CD4-positive, alpha-beta T cell treated with Interleukin-10 for 1 hour (primary cell): ENCODE measurements at places on chromosomes 6 and 20.

DNA sequence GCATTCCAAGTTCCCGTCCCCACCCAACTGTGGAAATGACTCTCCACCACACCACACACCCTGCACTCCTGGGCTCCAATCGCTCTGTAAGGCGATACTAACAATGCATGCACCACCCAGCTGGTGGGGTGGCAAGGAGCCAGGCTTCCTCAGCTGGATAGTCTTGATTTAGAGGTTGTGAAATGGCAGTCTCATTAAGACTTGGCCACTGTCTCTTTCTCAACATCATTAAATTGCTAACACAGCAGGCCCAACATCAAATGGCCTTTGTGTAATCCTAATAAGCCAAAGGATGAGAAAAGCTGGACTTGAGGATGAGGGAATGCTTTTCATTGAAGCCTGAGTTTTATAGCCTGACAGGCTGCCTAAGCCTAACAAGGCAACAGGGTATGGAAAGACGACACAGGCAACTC, 223.7 kb downstream of the GMDS start:
- DNase-seq, result no peak

DNA sequence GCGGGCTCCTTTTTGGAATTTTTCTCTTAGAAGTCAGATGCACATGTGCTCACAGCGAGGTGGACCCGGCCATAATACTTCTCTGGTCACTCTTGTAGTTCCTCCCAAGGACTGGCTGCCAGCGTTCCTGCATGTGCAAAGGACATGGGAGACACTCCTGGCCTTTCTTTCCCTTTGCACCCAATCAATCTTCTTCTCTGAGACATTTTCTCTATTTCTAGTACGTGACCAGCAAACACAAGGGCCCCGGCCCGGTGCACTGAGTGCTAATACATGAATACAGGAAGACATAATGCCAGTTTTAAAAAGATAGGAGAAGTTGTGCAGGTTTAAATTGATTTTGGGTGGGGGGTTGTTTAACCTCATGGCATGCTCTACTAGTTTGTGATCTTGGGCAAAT, 233.6 kb downstream of the SMOC2 start:
- no peak for DNase-seq

DNA sequence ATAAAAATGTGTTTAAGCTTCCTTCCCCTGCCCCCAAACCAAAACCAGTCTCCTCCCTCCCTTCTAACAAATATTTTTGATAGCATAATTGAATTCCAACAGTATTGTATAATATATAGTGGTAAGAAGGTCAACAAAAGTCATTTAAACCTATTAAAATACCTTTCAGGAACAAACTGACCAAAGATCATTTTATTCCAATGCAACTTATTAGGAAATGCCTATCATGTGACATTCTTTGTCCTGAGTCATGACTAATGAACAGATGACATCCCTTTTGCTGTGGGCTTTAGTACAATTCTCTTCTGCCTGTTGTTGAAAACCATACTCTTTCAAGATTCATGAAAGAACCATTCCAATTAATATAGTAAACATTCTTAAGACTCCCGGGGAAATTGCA, 51.5 kb upstream of the TRAF3IP2 start:
- DNase-seq, result no peak

GRCh38 chr6:163332575-163332974, 81.9 kb upstream of the QKI start:
- DNase-seq, result no peak

- no peak for DNase-seq
Measured at GRCh38 chr20:21224217-21224616, 78.9 kb upstream of the XRN2 start.

DNA sequence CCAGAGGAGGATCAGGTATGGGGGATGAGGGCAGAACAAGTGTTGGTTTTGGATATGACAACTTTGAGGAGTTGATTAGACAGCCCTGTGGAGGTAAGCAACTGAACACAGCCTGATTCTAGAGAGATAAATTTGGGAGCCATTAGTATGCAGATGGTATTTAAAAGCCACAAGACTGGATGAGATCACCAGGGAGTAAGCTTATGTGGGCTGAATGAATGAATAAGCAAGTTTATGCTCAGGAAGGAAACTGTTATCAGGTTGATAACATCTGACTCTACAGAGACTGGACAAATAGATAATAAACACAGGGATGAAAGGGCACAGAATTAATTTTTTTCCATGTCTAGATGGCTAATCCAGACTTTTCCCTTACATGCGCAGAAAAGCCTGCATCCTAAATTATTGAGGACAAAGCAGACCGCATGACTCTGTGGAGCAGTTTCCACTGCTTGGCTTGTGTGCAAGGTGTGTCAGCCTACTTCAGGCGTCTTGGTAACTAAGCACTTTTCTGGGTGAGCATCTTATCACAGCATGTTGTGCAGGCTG, 150.6 kb downstream of the GJA10 start:
- DNase-seq, result no peak

- DNase-seq, result no peak
Measured at GRCh38 chr6:150981095-150981494, 115.6 kb downstream of the MTHFD1L start.

DNA sequence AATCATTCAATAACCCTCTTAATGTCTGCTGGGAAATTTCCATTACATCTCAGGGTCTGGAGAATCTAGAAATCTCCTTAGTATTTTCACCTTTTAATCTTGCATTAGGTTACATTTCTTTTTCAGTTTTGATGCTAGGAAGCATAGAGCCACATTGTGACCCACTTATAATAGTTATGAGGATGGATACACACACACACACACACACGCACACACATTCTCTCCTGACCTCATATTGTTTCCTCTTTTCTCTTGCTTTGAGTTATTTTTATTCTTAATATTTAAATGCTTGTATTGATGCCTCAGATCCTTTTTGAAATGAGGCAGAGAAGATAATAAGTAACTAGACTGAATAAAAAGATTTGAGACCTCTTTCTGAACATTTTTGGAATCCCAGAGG, 128.4 kb downstream of the KLHL32 start:
- DNase-seq, result no peak

- DNase-seq, result no peak
Measured at GRCh38 chr6:111549746-111550145, 55.9 kb downstream of the TRAF3IP2 start.

DNA sequence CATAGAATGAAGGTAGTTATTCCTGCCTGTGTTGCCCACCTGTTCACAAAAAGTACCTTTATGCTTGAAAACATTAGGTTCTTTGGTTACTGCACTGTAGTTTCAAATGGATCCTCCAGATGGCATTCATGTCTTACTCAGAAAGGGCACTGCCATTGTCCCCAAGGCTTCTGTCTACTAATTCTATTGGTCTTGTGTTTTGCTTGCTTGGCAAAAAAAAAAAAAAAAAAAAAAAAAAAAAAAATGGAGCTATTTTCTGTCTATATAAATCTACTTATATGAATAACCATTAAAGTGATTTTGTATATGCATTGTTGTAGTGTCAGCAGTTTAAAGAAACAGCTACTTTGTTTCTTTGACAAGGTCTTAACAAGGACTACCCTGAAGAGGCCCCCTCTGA, 12.7 kb upstream of the EFHC1 start:
- peak; percentile 56 for DNase-seq

- no peak for DNase-seq
Measured at GRCh38 chr6:100100776-100101175, 106.8 kb upstream of the MCHR2 start.

DNA sequence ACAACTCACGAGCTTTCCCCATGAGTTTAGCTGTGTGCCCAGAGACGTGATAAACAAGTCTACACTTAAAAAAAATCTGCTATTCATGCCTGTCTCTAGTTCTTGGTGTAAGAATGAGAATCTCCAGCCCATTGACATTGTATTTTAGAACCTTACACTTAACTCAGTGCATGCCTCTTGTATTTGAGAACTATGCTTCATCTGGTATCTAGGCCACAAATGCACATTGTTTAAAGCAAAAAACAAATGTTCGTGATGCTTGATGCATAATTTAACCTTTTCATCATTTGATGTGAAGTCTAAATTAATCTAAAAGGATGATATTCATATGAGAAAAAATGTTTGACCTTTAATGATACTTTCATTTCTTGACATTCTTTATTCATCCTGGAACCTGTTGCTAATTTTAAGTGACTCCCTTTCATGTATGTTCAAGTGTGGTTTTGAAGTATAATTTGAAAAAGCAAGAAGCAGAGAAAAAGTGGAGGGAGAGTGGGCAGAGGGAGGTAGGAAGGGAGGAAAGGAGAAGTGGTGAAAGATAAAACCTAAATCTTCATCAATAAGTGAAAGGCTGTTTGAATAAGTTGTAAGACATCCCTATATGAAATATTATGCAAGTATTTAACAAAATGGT, 116.9 kb downstream of the PFDN4 start:
- no peak for DNase-seq

- DNase-seq, result no peak
Measured at GRCh38 chr20:18360635-18361034, 72.3 kb downstream of the ZNF133 start.

- no peak for DNase-seq
Measured at GRCh38 chr6:73798592-73798991, 102.6 kb downstream of the CD109 start.

DNA sequence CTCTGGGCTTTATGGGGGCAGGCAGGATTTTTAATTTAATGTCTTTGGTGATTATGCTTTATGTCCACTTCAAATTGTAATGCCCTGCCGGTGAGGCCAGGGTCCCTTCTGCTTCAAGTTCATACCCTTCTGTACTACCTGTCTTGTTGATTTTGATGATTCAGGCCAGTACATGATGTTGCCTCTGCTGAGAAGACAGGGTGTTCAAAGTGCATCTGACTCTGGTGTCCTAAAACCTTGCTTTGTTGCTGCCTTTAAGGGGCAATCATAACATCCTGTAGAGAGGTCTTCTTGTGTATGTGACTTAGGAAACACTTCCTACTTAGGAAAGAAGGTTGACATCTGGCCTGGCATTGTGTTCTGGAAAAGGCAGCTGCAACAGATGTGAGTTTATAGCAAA, 113.2 kb downstream of the TMEM170B start:
- no peak for DNase-seq

GRCh38 chr20:25470045-25470444, 62.6 kb downstream of the GINS1 start:
- peak; percentile 49 for DNase-seq

GRCh38 chr6:15522427-15522826, 140.4 kb downstream of the DTNBP1 start:
- DNase-seq, result no peak

DNA sequence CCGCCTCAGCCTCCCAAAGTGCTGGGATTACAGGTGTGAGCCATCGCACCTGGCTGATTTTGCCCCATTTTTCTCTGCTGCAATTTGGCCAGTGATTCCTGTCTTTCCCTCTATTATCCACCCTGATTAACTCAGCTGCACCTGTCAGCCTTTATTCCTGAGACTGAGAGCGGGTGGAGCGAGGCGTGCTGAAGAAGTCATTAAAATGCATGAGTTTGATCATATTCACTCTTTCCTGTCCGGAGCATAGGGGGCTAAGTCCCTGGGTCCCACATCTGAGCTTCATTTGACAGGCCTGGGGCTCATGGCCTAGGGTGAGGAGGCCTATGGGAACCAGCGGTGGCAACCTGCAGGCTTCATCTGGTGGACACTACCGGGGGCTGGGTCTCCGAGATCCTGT, 25.7 kb upstream of the CTNNBL1 start:
- DNase-seq, result no peak

- DNase-seq, result no peak
Measured at GRCh38 chr20:56391596-56392131, 351 bp downstream of the AURKA start.

GRCh38 chr6:28349892-28350737, at the start of gene ZKSCAN3:
ZKSCAN3 (plus strand) TSS chr6:28349947; CDS start chr6:28359587, 9,640 bp downstream.
- peak; percentile 82 for DNase-seq

- no peak for DNase-seq
Measured at GRCh38 chr20:49356676-49357075, 78.8 kb upstream of the ZNFX1 start.

GRCh38 chr6:135647521-135647920, 150.0 kb upstream of the AHI1 start:
- no peak for DNase-seq

DNA sequence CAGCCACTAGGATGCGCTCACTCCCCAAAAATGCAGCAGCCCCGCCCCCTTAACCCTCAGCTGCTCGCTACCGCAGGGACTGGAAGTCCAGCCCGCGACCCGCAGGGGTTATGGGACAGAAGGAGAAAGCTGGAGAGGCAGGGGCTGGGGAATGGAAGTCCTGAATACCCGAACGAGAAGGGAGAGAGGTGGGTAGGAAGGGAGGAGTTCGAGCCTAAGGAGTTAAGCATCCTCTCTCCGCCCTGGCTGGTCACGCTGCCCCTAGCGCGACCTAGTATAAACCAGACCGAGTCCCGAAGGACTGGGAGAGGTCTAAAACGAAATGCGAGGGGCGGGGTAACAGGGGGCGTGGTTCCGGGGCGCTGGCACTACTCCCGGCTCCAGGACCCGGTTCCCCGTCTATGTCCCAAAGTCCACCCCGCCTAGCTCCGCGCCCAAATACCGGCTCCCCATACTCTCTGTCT, 448 bp upstream of the DDAH2 start:
- DNase-seq, result peak; percentile 84

GRCh38 chr20:22995923-22996322, 39.2 kb upstream of the SSTR4 start:
- no peak for DNase-seq

- no peak for DNase-seq
Measured at GRCh38 chr6:133359256-133359655, 118.1 kb downstream of the EYA4 start.

- DNase-seq, result no peak
Measured at GRCh38 chr6:12137480-12137879, 125.4 kb downstream of the HIVEP1 start.

DNA sequence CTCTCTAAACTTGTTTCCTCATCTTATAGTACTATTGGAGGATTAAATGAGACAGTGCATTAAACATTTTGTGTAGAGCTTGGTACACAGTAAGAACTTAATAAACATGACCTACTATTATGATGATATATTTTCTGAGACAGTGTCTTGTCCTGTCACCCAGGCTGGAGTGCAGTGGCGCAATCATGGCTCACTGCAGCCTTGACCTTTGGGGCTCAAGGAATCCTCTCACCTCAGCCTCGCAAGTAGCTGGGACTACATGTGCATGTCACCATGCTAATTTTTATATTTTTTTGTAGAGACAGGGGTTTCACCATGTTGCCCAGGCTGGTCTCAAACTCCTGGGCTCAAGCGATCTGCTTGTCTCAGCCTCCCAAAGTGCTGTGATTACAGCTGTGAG, 72.1 kb downstream of the LYRM4 start:
- DNase-seq, result no peak

GRCh38 chr20:40931410-40932044, 97.1 kb upstream of the TOP1 start:
- DNase-seq, result no peak

DNA sequence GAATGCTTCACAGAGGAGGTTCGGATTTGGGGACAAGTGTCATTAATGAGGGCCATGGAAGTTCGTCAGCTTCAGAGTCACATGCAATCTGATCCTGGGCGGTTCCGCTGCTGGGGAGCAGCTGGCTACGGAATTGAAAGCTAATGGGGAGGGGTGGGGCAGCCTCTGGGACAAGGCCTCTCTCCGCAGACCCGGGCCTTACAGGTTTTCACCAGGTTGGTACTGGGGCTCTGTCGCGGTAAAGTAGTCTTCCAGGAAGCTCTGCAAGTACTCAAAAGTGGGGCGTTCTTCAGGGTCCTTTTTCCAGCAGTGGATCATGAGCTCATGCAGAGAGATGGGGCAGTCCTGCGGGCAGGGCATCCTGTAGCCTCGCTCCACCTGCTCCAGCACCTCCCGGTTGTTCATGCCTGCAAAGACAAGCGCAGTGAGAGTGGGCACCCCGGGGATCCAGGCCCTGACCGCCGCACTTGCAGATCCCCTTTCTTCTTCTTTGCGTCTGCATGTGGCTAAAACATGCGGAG, 55.9 kb upstream of the TRAF3IP2 start:
- DNase-seq, result no peak
